ENCODE measurements at places on chromosomes 1 and 21.

- DNase-seq = no peak
These were observed 50.3 kb downstream of the PCSK9 start for GRCh38 chr1:55089683-55090082.

DNA sequence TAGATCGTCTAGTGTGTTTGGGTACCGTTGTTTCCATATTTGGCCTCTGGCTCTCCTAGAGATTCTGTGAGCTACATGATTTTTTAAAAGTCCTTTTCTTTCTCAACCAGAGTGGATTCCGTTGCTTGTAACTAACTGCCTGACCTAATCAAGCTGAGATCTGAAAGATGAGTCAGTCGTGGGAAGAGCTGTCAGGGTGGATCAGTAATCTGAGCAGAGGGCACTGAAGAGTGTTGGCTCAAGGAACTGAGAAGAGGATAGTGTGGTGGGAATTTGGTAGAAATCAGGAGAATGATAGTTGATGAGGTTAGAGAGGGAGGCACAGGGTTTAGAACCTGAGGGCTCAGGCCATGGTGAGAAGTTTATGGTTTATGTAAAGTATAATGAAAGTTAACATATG, 52.2 kb downstream of the TRAF5 start:
- DNase-seq = no peak

- DNase-seq = no peak
These were observed 22.8 kb upstream of the RGS1 start for GRCh38 chr1:192552760-192553191.

GRCh38 chr21:45895778-45896370, 85.7 kb upstream of the COL6A1 start:
- no peak for DNase-seq

DNA sequence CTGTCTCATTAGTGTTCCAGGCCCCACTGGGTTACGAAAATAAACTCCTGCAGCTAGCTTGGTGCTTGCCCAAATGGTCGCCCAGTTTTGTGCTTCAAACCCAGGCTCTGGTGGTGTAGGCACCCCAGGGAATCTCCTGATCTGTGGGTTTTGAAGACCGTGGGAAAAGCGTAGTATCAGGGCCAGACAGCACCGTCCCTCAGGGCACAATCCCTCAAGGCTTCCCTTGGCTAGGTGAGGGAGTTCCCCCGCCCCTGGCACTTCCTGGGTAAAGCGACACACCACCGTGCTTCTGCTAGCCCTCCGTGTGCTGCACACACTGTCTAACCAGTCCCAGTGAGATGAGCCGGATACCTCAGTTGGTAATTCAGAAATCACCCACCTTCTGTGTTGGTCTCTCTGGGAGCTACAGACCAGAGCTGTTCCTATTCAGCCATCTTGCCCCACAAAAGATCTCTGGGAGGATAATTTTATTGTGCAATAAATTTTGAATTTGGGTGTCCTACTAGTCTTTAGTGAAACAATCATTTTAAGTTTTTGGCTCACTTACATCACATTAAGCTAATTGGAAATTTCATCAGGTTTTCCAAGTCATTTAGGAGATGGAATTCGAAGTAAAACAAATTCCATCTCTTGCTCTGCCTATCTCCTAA, 9.4 kb upstream of the SLC25A24 start:
- no peak for DNase-seq

DNA sequence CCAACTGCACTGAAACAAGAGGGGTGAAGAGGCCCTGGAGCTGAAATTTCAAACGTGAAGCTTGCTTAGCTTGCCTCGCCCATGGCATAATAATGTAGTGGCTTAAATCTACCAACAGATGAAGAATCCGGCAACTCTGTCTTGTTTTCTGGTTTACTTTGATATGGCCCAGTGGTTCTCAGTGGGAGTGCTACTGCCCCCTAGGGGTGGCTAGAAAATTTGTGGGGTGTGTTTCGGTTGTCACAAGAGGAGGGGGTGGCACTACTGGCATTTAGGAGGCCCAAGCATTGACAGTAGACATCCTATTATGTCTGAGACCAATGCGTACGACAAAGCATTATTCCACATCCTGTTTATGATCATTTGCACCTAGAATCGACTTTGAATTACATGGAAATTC, 51.9 kb upstream of the C8B start:
- DNase-seq = no peak

- peak; percentile 80 for DNase-seq
These were observed 642 bp downstream of the TRIM62 start for GRCh38 chr1:33180911-33181890.

GRCh38 chr1:157240495-157241184, 102.4 kb upstream of the ETV3 start:
- no peak for DNase-seq

- DNase-seq = no peak
These were observed 40.6 kb upstream of the ATP1A1 start for GRCh38 chr1:116332451-116332850.

DNA sequence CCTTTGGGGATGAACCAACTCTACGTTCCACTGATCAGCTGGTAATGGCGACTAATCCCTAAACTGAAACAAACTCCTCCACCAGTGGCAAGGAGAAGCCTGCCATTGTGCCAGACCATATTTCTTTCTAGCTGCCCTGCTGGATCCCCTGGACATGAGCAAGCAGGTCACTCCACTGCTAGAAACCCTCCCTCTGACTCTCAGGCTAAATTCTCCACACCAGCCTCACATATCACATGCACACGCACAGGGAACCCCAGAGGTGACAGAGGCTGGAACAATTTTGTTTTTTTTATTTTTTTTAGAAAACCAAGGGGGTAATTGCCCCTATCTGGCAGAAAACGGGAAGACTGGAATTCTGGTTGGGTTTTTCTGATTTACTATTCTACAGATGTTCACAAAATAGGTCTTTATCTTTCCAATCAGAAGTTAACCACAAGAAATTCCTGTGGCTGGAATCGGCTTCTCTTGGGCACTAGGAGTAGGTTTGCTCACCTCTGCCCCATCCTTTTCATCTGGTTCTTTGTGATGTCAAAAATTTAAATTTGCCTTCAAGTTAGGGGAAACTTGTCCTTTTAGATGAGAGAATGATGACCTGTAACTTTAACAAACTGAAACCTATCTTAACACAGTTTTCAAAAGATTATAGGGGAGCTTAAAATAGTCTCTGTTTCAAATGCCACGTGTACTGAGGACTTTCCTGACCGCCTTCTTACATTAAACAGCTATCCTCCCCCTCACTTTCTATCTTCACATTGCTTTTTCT, 258.1 kb downstream of the SDCCAG8 start:
- no peak for DNase-seq

DNA sequence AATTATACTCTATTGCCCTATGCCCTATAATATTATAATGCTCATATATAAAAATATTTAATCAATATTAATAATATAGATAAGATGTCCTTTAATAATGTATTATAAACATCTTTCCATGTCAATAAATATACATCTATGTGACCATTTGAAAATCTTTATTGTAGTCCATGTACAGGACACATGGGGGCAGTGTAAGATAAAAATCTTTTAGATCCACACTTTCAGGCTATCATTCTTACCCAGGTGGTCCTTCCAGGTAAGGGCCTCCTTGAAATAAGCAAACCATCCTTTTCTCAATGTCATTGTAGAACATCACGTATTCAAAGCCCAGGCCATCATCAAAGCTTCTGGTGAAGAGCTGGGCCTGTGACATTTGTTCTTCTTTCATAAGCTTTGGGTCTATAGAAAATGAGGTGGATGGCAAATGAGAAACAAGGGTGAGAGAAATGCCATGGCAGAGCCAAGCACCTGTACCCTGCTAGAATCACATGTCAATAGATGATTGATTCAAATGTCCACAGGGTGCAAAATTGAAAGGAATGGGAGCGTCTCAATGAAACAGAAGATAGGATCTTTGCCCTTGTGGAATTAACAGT, 20.2 kb downstream of the THEM4 start:
- peak; percentile 15 for DNase-seq

GRCh38 chr1:38777464-38777957, 82.1 kb downstream of the RRAGC start:
- no peak for DNase-seq

DNA sequence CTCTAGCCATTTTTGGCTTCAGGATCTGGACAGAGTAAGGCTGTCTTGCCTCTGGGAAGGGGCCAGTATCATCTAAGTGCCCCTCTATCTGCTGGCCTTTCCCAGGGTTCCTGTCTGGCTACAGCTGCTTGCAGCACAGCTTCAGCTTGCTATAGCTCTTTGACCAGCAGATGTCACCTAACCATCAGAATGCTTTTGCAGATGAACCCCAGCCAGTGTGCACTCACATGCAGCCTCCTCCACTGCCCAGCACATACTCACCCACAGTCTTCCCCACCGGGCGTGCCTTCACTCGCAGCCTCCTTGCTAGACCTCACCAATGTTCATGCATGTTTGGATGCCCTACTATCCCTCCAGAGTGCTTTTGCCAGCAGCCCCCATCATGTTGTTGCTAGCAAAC, 769.0 kb downstream of the BRINP3 start:
- DNase-seq = no peak
